ENCODE measurements at places on chromosomes 11 and 22.
A peak's percentile ranks its signal among the peaks of the same experiment; 100 is the strongest.

GRCh38 chr11:119673759-119674336, 55.2 kb downstream of the NECTIN1 start:
- peaks cover 2% of the 10 kb centered on the region for H3K4me1 ChIP-seq
- no peak for DNase-seq
- H3K36me3 ChIP-seq: peaks cover 58% of the 10 kb centered on the region
- no peaks in the 10 kb centered on the region for H3K27me3 ChIP-seq
- no peak overlapping the region for H3K27ac ChIP-seq
- no peak overlapping the region for H3K4me3 ChIP-seq

DNA sequence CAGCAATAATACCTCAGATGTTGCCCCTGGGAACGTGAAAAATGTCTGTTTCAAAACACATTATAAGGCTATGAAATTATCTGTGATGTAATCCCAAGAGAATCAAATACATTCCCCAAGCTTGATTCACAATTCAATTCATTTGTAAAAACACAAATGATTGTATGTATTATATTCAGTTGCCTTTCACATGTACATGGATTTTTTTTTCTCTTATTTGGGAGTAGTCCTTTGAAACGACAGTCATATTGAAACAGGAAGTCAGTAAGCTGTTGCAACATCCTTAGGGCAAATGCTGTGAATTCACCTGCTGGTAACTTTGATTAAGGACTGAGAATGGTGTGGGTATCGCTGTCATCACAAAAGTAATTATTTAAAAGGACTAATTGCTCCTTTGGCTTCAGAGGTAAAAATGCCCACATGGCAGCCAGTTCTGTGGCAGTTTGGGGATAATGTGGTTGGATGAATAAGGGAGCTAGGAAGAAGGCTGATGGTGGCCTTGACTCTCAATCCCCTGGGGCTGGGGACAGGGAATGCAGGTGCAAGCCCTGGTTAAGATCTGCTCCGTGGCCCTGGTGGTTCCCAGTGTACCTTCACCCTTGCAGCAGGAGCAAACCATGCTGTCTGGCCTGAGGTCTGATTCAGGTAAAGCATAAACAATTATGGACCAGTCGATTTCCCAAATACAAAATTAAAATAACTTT, 13.2 kb downstream of the EHF start:
- no peaks in the 10 kb centered on the region for H3K36me3 ChIP-seq
- peaks cover 8% of the 10 kb centered on the region for H3K4me1 ChIP-seq
- H3K27ac ChIP-seq: no peak overlapping the region
- no peaks in the 10 kb centered on the region for H3K27me3 ChIP-seq

- H3K27ac ChIP-seq: no peak overlapping the region
- H3K4me3 ChIP-seq: no peak overlapping the region
- H3K27me3 ChIP-seq: no peaks in the 10 kb centered on the region
- H3K36me3 ChIP-seq: no peaks in the 10 kb centered on the region
- peaks cover 19% of the 10 kb centered on the region for H3K4me1 ChIP-seq
Observed at GRCh38 chr11:48020092-48020755, 39.9 kb downstream of the PTPRJ start.

GRCh38 chr11:116384876-116385275, 387.9 kb downstream of the BUD13 start:
- no peak for DNase-seq
- H3K27ac ChIP-seq: no peak overlapping the region
- H3K36me3 ChIP-seq: no peaks in the 10 kb centered on the region
- H3K4me3 ChIP-seq: no peak overlapping the region
- no peaks in the 10 kb centered on the region for H3K27me3 ChIP-seq

- DNase-seq: no peak
- no peak overlapping the region for H3K4me3 ChIP-seq
- H3K27ac ChIP-seq: no peak overlapping the region
Observed at GRCh38 chr11:290621-291231, 1.8 kb downstream of the PGGHG start.

GRCh38 chr22:27962268-27963044, 43.4 kb upstream of the PITPNB start:
- H3K27me3 ChIP-seq: no peaks in the 10 kb centered on the region
- peak overlapping the region; percentile 6 for H3K27ac ChIP-seq
- H3K4me3 ChIP-seq: no peak overlapping the region
- no peaks in the 10 kb centered on the region for H3K36me3 ChIP-seq

GRCh38 chr22:20240900-20241299, 27.2 kb downstream of the RTN4R start:
- H3K4me3 ChIP-seq: no peak overlapping the region
- H3K27ac ChIP-seq: peak overlapping the region; percentile 74
- no peaks in the 10 kb centered on the region for H3K27me3 ChIP-seq

DNA sequence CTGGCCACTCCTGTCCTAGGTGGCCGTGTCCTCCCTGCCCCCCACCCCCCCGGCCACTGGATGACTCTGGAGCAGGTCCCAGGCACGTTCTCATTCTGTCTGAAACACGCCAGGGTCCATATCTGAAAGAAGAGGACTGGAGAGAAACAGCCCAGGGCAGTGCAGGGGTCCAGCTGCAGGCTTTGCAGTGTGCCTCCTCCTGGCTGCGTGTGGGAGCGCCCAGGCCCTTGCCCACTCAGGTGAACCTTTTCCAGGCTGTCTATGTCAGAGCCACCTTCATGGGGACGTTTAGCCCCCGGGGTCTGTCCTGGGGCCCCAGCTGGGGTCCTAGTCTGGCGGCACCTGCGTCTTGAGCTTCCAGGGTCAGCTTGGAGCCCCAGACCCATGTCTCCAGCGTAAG, 15.6 kb downstream of the GRAMD4 start:
- H3K36me3 ChIP-seq: no peaks in the 10 kb centered on the region
- DNase-seq: no peak
- no peaks in the 10 kb centered on the region for H3K27me3 ChIP-seq
- no peak overlapping the region for H3K27ac ChIP-seq
- H3K4me3 ChIP-seq: no peak overlapping the region
- H3K4me1 ChIP-seq: peaks cover 2% of the 10 kb centered on the region

DNA sequence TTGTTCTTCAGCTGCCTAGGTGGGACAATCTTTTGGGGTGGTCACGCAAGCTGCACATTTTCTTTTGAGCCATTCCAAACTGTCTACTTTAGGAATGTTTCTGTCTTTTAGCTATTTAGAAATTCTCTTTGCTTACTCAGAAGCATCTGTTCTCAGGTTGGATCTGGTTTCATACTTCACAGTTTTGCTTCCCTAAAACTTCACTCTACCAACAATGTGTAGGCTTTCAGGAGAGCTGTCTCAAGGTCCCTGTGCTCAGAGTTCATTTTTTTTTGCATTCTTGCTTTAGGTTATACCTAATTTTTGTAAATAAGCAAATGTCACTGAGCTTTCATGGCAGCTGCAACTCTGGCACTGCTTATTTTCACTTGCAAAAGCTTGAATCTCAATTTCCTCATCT, 36.7 kb downstream of the CCDC90B start:
- H3K4me1 ChIP-seq: no peaks in the 10 kb centered on the region
- H3K27me3 ChIP-seq: no peaks in the 10 kb centered on the region

GRCh38 chr11:12840871-12841660, 166.8 kb downstream of the TEAD1 start:
- no peaks in the 10 kb centered on the region for H3K27me3 ChIP-seq
- DNase-seq: no peak
- peak overlapping the region; percentile 33 for H3K27ac ChIP-seq
- no peak overlapping the region for H3K4me3 ChIP-seq
- H3K36me3 ChIP-seq: no peaks in the 10 kb centered on the region

DNA sequence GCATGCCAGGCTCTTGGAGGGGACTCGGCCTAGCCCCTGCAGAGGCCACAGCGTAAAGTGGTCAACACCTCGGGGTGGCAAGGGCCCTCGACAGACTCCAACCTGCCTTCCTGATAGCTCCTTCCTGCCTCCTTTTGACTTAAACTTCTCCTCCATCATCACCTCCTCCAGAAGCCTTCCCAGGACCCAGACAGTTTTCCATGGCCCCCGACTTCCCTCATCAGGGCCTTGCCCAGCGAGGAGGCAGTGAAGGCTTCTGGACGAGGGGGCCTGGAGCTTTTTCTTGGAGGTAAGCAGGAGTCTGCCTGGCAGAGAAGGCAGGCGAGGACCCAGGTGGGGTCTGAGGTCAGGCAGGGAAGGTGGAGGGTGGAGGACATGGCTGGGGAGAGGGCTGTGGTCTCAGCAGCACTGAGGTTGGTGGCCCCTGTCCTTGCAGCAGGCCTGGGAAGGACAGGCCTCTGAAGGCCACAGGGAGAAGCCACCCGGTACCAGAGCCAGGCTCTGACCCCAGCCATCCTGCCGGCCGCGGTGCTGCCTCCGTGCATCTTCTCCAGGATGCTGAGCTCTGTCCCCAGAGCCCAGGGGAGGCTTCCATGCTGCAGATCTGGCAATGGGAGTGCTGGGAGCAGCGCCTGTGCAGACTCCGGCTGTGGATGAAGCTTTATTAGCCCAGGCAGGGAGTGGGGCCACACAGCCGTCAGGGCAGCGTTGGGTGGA, 81.4 kb downstream of the WNT7B start:
- peaks cover 3% of the 10 kb centered on the region for H3K27me3 ChIP-seq
- H3K4me1 ChIP-seq: peaks cover 7% of the 10 kb centered on the region
- DNase-seq: no peak
- no peak overlapping the region for H3K4me3 ChIP-seq
- no peak overlapping the region for H3K27ac ChIP-seq
- H3K36me3 ChIP-seq: no peaks in the 10 kb centered on the region

DNA sequence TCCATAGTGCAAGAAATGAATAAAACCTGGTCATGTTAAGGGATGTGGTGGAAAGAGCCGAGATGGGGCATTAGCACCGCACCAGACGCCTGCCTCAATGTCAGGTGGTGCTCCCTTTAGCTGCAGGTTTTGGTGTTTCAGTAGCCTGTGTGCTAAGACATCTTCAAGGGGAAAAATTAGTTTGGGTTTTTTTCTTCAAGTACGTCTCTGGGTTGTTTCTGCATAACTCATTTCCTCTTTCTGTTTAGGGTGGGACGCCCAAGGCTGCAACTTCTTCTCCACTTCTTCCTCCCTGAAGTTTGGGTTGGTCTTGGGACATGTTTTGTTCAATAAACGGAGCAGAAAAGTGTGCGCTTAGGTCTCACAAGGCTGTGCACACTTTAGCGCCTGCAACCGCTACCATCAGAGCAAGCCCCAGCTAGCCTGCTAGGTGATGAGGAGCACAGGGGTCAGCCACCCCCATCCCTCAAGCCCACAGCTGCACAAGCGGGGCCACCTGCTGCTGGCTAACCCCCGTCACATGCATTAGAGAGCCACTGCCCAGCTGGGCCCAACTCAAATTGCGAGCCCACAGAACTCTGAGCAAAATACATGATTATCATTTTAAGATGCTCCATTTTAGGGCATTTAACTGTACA, 1495.7 kb downstream of the TBC1D22A start:
- H3K36me3 ChIP-seq: no peaks in the 10 kb centered on the region
- H3K4me3 ChIP-seq: no peak overlapping the region
- H3K4me1 ChIP-seq: peaks cover 19% of the 10 kb centered on the region
- no peaks in the 10 kb centered on the region for H3K27me3 ChIP-seq
- no peak for DNase-seq

DNA sequence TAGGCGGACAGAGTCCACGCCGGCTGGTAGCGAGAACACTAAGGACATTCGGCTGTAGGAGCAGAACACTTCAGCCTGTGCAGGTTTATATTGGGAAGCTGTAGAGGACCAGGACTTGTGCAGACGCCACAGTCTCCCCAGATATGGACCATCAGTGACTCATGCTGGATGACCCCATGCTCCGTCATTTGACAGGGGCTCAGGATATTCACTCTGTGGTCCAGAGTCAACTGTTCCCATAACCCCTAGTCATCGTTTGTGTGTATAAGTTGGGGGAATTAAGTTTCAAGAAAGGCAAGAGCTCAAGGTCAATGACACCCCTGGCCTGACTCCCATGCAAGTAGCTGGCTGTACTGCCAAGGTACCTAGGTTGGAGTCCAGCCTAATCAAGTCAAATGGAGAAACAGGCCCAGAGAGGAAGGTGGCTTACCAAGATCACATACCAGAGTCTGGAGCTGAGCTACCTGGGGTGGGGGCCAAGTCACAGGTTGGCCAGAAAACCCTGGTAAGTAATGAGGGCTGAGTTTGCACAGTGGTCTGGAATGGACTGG, 17.2 kb downstream of the P2RY2 start:
- H3K4me1 ChIP-seq: peaks cover 2% of the 10 kb centered on the region
- H3K27me3 ChIP-seq: no peaks in the 10 kb centered on the region
- no peak overlapping the region for H3K4me3 ChIP-seq
- no peak for DNase-seq
- no peaks in the 10 kb centered on the region for H3K36me3 ChIP-seq

DNA sequence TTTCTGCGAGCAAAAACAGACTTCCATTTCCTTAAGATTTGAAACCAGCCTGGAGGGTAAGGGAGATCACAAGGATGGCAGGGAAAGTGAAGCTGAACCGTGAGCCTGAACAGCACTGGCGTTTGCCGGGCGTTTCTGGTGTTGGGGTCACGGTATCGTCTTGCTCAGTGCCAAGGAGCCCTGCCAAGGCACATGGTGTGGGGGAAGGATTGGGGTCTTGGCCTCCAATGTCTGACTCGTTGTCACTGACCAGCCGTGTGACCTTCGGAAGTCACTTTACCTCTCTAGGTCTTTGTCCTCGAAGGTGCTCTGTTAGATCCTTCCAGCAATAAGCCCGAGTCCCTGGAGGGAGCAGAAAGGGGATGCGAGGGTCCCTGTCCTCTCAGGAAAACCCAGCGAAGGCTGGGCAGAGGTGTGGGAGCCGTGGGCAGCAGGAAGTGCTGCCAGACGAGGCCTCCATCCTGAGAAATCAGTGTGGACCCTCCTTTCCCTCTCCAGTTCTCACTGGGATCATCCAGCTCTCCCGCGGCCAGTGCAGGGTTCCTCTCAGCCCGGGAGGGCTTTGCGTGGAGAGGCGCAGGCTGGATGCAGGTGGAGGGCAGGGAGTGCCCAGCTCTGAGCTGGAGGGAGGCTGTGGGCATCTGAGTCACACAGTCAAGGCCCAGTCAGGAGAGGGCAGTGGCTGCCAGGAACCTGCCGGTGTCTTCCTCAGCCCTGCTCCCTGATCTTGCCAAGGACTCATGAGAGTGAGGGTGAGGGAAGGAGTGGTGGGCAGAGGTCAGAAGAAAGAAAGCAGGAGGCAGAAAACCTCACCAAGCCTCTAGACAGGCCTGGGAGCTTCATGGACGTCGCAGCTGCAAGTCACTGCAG, 18.9 kb downstream of the TOM1 start:
- no peak overlapping the region for H3K27ac ChIP-seq
- no peak for DNase-seq
- H3K4me1 ChIP-seq: peaks cover 3% of the 10 kb centered on the region
- H3K27me3 ChIP-seq: no peaks in the 10 kb centered on the region
- H3K36me3 ChIP-seq: peaks cover 19% of the 10 kb centered on the region

DNA sequence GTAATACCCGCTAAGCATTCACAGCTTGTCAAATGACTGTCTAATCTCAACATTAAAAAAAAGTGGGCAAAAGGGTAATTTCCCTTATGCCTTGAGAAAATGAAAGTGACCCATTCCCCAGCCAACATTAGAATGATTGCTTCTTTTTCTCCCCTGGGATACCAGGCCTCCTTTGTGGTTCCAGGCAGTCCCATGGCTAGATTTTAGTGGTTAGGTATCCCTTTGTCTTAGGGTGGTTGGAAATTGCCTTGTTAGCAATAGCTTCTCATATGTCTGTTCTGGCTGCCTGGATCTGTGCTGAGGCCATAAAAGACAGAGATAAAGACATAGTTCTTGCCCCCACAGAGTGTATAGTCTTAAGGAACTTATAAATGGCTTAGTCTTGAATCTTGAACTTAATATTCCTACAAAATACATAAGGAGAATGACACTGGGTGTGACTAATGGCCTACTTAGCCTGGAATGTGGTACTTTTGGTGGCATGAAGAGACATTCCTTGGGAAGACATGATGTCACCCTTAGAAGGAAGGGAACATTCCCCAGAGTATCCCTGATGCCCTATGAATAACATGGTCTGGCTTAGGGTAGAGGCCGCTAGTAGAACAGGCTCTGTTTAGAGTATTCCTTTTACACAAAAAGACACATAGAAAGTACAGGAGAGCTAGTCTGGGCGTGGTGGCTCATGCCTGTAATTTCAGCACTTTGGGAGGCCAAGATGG, 90.3 kb downstream of the ZBTB16 start:
- H3K36me3 ChIP-seq: peaks cover 3% of the 10 kb centered on the region
- no peak overlapping the region for H3K4me3 ChIP-seq
- no peak overlapping the region for H3K27ac ChIP-seq
- H3K27me3 ChIP-seq: no peaks in the 10 kb centered on the region
- no peak for DNase-seq
- peaks cover 11% of the 10 kb centered on the region for H3K4me1 ChIP-seq

All from neuronal stem cell (in vitro differentiated cells).